DND-41 (cell line): ENCODE measurements at places on chromosomes 2 and 18.

DNA sequence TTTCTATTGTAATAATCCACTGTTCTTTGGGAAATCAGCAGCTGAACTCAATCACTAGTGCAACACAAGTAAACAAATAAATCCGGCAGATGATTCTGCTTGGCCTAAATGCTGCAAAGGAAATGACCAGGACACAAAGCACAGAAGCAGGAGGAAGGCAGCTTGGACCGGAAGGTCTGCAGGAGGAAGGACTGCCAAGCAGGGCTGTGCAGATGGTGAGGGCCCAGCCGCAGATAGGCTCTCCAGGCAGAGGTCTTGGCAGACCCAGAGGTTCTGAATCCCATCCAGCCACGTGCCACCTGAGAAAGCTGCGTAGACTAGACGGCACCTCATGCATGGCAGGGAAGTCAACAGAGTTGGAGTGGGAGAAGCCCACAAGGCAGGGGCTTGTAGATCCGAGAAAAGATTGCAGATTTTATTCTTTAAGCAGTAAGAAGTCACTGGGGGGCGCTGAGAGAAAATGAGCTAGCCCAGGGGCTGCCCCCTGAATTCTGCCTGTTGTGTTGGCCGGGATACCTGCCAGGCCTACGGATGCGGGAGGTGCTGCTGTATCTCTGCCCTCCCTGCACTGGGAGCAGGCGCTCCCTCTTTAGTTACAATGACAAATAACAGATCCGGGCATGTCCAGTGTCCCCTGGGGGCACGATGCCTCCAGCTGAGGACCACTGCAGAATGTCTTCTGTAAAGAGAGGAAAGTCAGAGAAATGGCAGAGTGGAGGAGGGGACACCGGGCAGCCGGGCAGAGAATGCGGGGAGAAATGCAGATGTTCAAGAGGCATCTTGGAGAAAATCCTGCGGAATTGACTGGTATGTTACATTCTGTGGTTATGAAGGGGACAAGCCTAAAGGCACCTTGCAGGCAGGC is 153.5 kb downstream of the PXDN start:
- H3K4me3 ChIP-seq = no peak overlapping the region
- H3K27me3 ChIP-seq = no peaks in the 10 kb centered on the region
- no peaks in the 10 kb centered on the region for H3K36me3 ChIP-seq
- no peaks in the 10 kb centered on the region for H3K4me1 ChIP-seq
- DNase-seq = no peak
- no peak overlapping the region for H3K27ac ChIP-seq

GRCh38 chr2:86480105-86480504 is 38.9 kb downstream of the KDM3A start:
- no peak for DNase-seq
- peaks cover 98% of the 10 kb centered on the region for H3K36me3 ChIP-seq
- no peak overlapping the region for H3K4me3 ChIP-seq
- no peak overlapping the region for H3K27ac ChIP-seq
- no peaks in the 10 kb centered on the region for H3K4me1 ChIP-seq

DNA sequence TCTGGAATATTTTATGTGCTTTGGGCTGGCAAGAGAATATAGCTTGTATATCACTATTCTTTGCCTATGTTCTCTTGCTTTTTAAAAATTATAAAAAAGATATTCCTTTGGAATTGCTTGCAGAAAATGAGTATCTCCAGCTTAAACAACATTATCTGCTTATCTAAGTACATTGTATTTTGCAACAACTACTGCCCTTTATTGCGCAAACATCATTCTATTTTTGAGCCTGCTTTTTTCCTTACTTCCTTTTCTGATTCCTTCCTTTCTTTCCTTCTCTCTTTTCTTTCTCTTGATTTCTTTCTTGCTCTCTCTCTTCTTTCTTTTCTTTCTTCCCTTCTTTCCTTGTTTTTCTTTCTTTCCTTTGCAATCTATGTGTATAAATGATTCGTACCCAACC is 74.0 kb downstream of the UNC80 start:
- no peaks in the 10 kb centered on the region for H3K36me3 ChIP-seq
- no peaks in the 10 kb centered on the region for H3K4me1 ChIP-seq
- no peak overlapping the region for H3K4me3 ChIP-seq
- no peaks in the 10 kb centered on the region for H3K27me3 ChIP-seq

DNA sequence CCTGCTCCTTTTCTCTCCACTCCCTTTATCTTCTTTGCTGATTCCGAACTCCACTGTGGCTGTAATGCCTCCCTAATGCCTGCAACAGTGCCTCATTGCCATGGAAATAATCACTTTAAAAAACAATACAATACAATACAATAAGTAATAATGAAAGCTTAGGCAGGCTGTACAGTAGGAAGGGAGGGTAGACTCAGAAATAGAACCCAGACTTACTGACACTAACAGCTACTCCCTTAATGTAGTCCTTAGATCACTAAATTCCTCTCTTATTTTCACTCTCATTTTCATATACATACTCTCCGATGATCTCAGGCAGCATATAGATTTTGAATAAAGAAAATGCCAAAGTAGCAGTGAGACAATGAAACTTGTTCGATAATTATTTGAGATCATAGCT is 70.2 kb downstream of the DLGAP1 start:
- DNase-seq = no peak
- H3K27me3 ChIP-seq = no peaks in the 10 kb centered on the region
- no peaks in the 10 kb centered on the region for H3K36me3 ChIP-seq
- no peaks in the 10 kb centered on the region for H3K4me1 ChIP-seq

GRCh38 chr18:79964330-79965118 is at the start of gene HSBP1L1:
HSBP1L1 (plus strand) TSS chr18:79964643; CDS start chr18:79964736, 93 bp downstream.
- H3K36me3 ChIP-seq = peaks cover 12% of the 10 kb centered on the region; the same call in 1 of the 2 replicates
- H3K27me3 ChIP-seq = no peaks in the 10 kb centered on the region
- H3K4me1 ChIP-seq = no peaks in the 10 kb centered on the region
- no peak within 1 kb of the TSS for H3K27ac ChIP-seq

DNA sequence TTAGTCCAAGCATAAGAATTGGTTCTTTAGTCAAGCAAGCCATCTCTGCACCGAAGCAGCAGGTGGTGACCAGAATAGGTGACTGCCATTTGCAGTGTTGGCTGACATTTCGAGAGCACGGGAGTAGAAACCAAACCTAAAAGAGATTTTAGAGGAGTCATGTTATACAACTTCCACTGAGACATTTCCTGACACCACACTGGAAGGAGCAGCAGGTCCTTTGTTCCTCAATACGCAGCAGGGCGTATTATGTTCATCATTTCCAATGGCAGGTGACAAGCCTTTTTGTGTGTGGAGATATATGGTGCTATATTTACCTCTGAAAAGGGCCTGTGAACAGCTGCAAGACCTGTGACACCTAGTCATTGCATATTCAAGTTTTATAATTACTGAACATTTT is 418.8 kb upstream of the NETO1 start:
- no peaks in the 10 kb centered on the region for H3K36me3 ChIP-seq
- no peak for DNase-seq
- H3K4me1 ChIP-seq = no peaks in the 10 kb centered on the region
- H3K27me3 ChIP-seq = no peaks in the 10 kb centered on the region

GRCh38 chr2:109239720-109240119 is 110.7 kb downstream of the SH3RF3 start:
- H3K27me3 ChIP-seq = peaks cover 23% of the 10 kb centered on the region
- DNase-seq = no peak

- H3K36me3 ChIP-seq = no peaks in the 10 kb centered on the region
- DNase-seq = no peak
- no peaks in the 10 kb centered on the region for H3K4me1 ChIP-seq
- no peaks in the 10 kb centered on the region for H3K27me3 ChIP-seq
Measured at GRCh38 chr2:133039531-133039930, 369.5 kb upstream of the LYPD1 start.

DNA sequence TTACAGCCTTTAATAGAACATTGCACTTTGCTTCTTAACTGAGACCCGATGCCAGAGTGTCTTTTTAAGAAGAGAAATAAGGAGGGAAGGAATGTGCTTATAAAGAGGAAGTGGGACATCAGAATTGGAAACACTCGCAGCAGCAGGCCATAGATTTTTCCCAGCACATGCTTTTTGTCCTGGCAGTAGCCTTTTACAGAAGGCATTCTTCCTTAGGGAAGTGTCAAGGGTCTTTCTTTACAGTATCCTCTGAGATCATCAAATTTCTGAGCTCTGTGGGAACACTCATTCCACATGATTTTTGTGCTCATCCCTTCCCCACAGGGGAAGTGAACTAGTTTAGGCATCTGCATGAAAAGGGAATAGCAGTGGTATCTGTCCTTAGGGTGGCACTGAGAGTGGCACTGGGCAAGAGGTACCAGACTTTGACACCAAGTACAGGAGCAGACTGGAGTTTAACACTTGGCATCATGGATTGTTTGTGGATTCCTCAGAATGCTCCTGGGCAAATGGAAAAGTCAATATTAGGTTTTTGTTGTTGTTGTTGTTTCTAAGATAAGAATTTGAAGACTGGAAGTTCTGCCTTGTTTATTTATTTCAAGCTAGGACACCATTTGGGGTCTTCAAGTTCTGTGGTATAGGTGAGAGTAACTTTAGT is 4.1 kb downstream of the MYO1B start:
- H3K4me1 ChIP-seq = peaks cover 25% of the 10 kb centered on the region
- no peaks in the 10 kb centered on the region for H3K27me3 ChIP-seq
- no peaks in the 10 kb centered on the region; the same call in 1 of the 2 replicates for H3K36me3 ChIP-seq
- no peak for DNase-seq

DNA sequence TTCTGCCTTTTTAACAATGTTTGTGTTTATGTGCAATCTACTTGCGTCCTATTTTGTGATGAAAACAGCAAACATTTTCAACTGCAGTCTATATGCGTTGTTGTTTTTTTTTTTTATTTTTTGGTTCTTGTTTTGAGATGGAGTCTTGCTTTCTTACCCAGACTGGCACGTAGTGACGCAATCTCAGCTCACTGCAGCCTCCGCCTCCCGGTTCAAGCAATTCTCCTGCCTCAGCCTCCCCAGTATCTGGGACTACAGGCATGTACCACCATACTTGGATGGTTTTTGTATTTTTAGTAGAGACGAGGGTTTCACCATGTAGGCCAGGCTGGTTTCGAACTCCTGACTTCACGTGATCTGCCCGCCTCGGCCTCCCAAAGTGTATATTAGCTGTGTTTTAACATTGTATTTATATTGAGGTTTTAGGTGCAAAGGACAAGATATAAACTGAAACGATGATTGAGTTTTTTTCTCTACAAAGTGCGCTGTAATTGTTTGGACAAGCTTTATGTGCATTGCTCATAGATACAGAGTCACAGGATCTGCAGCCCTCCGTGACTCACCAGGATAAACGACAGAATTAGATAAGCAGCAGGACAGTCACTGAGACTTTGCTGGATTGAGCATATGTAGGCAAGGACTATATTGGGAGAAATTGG is 17.4 kb downstream of the CDH7 start:
- H3K27ac ChIP-seq = no peak overlapping the region
- H3K27me3 ChIP-seq = no peaks in the 10 kb centered on the region
- no peak overlapping the region for H3K4me3 ChIP-seq

GRCh38 chr18:79548986-79549637 is 130.5 kb upstream of the CTDP1 start:
- H3K36me3 ChIP-seq = no peaks in the 10 kb centered on the region
- H3K4me1 ChIP-seq = no peaks in the 10 kb centered on the region
- H3K27ac ChIP-seq = no peak overlapping the region
- H3K4me3 ChIP-seq = no peak overlapping the region

- 0 out of 2 replicates have a peak overlapping the region, but pooled peaks have one; percentile 26 for H3K27ac ChIP-seq
- peak overlapping the region; percentile 47; the same call in 1 of the 2 replicates for H3K4me3 ChIP-seq
- H3K27me3 ChIP-seq = no peaks in the 10 kb centered on the region
- no peak for DNase-seq
- peaks cover 54% of the 10 kb centered on the region for H3K4me1 ChIP-seq
- no peaks in the 10 kb centered on the region; the same call in 1 of the 2 replicates for H3K36me3 ChIP-seq
Measured at GRCh38 chr18:62525608-62526007, 2.8 kb downstream of the ZCCHC2 start.
